ENCODE measurements at places on chromosomes 5 and 9.

DNA sequence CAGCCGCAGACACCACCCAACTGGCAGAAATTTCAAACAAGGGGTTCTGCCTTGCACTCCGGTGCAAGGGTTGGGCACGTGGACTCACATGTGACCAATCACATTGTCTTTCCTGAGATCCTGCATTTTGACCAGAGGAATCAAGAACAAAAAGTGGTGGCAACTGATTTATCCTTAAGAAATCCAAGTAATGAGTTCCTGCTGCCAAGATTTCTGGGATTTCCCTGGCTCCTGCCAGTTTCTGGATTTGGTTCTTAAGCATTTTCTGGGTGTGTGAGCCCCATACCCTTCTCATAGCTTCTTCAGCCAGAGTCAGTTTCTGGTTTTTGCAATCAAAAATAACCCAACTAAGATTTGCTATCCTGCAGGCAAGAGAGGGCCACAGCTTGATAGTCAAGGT is 17.4 kb upstream of the KCNIP1 start:
- DNase-seq = no peak

DNA sequence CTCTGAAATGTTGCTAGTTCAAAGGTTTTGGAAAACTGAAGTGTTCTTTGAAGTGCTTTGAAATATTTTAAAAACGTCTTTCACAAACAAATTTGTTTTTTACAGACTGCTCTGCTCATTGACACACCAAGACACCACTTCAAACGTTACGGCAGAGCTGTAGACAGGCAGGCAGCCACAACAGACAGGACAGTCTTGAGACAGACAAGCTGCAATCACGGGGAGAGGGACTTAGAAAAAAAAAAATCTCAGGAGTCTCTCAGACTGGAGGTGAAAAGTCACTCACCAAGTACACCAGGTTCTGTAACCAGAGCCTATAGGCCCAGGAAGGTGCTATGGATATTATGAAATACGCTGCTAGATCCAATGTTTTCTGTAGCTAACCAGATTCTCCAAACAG is 135.4 kb downstream of the ISL1 start:
- no peak for DNase-seq

- DNase-seq = no peak
Measured at GRCh38 chr5:6773342-6774035, 60.3 kb downstream of the TENT4A start.

GRCh38 chr9:109588415-109588814 is 90.3 kb upstream of the PTPN3 start:
- no peak for DNase-seq

DNA sequence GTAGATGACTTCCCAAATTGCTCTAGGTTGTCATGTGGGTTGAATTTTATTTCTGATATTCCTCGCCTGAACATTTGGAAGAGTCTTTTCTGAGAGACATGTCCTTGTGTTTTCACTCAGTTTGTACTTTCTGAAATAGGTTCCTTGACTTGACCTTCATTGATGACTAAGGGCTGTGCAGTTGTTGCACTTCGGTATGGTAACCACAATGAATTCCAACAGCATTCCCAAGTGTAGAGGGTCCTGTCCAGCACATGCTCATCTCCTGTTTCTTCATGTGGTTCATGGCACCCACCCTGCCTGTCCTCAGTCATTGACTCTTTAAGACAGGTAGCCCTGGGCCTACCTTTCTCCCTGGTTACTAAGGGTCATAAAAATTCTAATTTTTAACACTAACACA is 527.8 kb downstream of the MTRR start:
- DNase-seq = no peak

- DNase-seq = no peak
Measured at GRCh38 chr9:100216178-100216787, 117.2 kb downstream of the INVS start.

DNA sequence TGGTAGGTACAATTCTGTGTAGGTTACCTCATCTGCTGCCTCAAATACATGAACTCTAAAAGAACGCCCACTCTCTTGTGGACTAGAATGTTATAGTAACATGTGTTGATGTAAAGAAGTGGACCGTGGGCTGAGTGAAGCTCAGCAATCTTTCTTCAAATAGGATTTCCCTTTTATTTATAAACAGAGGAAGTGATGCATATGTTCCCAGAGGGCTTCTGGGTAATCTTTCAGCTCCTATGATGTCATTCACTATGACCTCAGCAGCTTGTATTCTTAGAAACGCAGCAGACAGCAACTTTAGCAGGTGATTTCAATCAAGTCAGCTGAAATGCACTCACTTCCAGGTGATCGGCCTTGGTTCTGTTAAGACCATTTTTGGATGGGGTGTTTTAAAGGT is 14.4 kb downstream of the F2RL2 start:
- DNase-seq = no peak

- no peak for DNase-seq
Measured at GRCh38 chr9:20387062-20387461, 235.2 kb downstream of the MLLT3 start.

DNA sequence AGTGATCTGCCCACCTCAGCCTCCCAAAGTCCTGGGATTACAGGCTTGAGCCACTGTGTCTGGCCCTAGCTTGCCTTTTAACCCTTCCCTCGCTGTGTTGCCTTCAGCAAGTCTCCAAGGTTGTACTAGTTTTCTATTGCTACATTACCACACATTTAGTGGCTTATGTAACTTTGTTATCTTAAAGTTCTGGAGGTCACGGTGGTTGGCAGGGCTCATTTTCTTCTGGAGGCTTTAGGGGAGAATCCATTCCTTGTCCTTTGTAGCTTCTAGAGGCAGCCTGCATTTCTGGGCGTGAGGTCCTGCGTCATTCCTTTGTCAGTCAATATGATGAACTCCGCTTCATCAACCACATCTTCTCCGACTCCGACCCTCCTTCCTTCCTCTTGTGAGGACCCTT is 2.9 kb upstream of the PRRC2B start:
- no peak for DNase-seq

GRCh38 chr5:68225911-68226545 is 10.5 kb downstream of the PIK3R1 start:
- no peak for DNase-seq

DNA sequence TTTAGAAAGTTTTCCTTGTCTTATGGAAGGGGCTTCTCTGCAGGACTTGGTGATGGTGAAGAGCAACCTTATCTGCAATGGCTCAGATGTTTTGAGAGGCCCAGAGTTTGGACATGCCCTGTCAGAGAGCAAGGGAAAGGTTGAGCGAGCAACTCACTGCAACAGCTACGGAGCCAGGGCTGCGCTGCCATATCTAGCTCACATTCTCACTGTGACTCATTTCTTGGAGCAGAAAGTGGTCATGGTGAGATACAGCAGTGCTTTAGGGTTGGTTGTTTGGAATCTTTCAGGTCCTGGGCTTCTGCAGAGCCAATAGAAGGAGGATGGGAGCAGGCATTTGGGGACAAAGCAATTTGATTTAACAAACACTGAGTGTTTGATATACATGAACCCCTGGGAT is 12.3 kb downstream of the GLRA1 start:
- no peak for DNase-seq

DNA sequence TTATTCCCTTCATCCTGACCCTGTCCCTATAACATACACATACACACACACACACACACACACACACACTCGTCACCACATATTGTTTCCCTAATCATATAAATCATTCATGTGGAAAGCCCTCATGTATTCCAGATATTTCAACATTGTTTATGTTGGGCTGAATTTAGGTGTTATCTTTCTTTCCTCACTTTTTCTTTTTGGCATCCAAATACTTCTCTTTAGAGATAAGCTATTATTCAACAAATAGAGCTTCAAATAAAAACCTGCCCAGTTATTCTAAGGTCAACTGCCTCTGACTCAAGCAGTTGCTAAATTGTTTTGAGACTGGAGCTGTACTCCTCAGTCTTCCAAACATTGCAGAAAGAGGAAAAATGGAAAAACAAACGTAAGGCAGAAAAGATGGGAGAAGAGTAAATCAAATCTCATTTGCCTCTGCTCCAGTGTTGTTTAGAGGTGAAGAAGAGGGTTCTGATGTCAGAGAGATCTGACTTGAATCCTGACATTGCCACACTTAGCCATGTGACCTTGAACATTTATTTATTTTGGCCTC is 215.7 kb downstream of the GAS1 start:
- no peak for DNase-seq

DNA sequence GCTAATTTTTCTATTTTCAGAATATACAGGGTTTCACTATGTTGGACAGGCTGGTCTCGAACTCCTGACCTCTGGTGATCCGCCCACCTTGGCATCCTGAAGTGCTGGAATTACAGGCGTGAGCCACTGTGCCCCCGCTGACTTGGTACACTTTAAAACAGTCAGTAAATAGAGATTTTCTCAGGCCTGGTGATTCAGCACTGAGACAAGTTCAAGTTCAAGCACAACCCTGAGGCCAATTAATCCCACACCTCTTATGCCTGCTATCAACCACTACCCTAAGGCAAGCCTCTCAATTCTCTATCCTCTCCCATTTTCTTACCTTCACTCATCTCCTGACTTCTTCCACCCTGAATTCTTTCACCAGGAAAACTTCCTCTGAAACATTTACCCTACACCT is 18.9 kb downstream of the MUSK start:
- DNase-seq = no peak

DNA sequence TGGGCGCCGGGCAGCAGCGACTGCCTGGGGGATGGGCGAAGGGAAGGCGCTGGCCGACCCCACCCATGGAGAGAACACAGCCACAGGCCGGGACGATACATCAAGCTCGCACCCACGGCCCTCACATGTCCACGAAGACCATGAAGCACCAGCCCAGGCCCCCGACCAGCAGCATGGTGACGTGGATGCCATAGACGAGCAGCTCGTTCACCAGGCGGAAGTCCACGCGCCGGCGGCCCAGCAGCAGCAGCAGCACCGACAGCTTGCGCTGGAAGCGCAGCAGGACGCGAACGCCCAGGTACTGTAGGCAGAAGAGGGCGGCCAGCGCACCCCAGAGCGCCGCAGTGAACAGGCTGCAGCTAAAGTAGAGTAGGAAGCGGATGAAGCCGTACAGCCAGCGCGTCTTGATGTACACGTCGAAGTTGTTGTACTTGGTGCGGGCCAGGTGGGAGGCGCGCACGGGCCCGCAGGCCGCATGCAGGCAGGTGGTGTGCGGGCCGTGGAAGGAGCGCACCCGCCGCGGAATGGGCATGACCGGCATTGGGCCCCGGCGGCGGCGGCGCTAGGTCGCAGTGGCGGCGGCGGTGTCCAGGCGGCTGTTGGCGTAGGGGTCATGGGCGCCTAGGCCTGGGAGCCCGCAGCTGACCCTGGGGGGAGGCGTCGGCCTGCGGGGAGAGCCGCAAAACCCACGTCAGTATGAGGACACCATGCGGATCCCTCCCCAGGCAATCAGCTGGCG is 2.1 kb downstream of the TMEM250 start:
- no peak for DNase-seq

GRCh38 chr9:16828340-16829281 is 41.9 kb downstream of the BNC2 start:
- no peak for DNase-seq

GRCh38 chr5:94694671-94695070 is 76.2 kb downstream of the SLF1 start:
- DNase-seq = no peak

GRCh38 chr9:135926402-135927194 is 19.3 kb upstream of the CAMSAP1 start:
- peak; percentile 97 for DNase-seq

DNA sequence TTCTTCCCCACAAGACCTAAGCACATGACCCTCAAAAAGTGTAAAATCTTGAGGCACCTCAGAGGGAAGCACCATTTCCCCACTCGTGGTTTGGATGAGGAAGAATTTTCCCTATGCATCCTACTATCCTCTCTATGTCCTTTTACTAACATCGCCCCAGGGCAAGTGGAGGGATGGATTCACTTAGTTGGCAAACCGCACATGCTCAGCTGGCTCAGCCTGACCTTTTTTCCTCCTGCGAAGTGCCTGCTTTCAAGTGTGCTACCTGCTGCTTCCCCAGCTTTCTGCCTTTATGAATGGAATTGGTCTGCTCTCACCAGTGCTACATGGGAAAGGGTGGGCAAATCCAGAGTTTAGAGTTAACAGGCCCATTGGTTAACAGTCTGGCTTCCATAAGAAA is 56.6 kb upstream of the IFNK start:
- DNase-seq = no peak

DNA sequence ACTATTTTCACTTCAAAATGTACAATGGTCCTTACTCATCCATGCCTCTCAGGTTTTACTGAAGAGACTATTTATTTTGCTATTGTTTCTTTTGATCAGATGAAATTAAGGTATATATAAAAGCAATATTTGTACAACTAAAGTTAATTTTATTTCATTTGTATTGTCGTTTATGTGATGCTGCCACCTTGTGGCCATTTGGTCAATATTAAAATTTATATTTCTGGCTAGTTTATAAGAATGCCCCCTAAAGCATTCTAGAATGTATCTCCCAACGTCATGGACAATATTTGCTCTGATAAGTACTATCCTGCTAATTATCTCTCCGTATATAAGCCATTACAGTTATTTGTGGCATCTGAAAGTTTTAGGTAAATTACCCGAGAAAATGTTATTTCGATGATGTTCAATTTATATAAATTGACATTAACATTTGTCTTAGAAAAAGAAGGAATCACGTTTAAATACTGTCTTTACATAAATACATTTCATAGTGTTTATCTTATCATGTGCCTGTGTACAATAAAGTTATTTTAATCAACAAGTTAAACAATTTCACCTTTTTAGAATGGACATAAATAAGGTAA is 680.0 kb downstream of the TAF11L14 start:
- DNase-seq = no peak

DNA sequence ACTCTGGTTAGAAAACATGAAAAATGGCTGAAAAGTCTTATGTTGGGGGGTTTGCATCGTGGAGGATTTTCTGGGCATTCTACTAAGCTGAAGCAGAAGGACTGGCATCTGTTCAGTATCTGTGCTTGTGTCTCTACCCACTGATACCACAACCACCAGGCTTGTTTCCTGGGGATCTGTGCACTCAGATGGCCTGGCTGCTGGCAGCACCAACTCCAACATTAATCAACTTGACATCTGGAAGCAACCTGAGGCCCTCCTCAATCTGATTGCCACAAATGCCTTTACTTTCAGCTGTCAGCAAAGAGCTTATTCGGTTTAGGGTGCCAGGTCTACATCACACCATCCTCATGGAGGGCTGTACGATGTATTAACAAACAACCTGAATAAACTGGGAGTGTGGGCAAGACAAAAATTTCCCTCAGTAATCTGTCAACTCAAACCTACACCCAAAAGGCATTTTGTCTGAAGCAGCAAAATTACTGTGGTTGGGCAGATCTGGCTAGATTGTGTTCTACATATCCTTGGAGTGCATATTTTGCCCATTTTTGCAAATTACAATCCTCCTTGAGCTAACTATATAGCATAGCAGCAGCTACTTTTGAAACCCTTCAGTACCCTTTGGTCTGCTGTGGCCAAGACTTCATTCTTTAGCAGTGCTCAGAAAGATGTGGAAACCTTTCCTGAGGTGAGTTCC is 74.6 kb downstream of the FOXD1 start:
- DNase-seq = no peak

GRCh38 chr9:16100537-16101091 is 547.8 kb downstream of the CCDC171 start:
- DNase-seq = no peak
